ENCODE measurements at places on chromosomes 11 and 22.

DNA sequence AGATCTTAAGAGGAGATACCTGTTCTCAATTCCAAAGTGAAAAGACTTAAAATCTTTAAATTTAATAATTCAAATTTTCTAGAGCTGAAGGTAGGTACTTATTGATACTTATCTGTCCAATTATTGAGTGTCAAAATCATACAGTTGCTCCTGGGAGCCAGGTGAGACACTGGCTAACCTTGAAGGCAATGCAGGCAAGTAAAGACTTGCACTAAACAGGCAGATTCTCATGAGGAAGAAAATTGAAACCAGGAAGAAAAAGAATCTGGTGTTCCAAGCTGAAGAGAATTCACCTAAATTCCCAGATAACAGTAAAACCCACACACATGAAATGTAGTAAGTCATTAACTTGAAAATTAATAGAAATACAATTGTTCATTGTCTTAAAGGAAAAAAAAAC is 30.3 kb downstream of the VSIG10L2 start:
- no peak for DNase-seq

DNA sequence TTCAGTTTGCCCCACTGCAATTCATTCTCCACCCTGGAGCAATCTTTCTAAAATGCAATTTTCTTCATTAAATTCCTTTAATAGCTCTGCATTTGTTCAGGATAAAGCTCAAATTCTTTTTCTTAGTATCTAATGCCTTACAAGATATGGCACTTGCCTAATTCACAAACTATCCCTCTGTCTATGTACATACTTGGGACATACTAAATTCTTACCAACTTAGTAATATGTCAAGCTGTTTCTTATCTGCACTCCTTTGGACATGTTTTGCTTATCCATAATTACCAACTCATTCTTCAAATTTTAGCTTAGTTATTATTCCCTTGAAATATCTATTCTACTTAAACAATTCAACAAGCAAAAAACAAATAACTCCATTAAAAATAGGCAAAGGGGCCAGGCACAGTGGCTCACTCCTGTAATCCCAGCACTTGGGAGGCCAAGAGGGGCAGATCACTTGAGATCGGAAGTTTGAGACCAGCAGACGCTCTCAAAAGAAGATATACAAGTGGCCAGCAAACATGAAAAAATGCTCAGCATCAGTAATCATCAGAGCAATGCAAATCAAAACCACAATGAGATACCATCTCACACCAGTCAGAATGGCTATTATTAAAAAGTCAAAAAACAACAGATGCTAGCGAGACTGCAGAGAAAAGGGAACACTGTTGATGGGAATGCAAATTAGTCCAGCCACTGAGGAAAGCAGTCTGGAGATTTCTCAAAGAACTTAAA is 96.9 kb downstream of the FAM76B start:
- DNase-seq: no peak

DNA sequence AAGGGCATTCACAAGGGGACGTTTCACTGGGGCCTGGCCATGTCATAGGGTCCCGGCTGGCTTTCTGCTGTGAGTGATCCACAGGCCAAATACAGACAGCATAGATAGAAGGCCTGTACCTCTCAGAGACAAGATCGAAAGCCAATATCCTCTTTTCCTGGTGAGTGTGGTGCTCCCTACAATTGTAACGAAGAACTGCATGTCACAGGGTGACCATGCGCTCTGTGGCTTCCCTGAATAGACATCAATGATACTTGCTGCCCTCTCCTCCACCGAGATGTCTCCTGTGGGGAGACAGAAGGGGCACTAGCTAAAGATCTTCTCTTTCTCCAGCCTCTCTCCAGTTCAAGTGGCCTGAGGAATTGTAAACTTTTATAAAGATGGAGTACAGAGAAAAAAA is 226.1 kb upstream of the POU2AF2 start:
- DNase-seq: no peak

DNA sequence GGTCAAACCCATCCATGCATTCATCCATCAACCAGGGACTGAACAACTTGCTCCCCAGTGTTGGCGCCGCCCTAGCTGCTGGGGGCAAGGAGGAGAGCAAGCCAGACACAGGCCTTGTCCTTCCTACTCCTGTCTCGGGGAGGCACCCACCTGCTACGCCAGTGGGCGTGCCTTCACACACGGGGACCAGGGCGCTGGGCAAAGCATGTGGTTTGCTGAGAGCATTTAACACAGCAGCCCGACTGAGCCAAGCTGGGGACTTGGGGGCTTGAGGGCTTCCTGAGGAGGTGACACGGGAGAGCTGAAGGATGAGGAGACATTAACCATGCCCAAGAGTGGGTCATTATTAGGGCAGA is 30.6 kb downstream of the CACNA1I start:
- no peak for DNase-seq

All from AML-193 (cell line).